ENCODE measurements at places on chromosomes 5 and 9.

DNA sequence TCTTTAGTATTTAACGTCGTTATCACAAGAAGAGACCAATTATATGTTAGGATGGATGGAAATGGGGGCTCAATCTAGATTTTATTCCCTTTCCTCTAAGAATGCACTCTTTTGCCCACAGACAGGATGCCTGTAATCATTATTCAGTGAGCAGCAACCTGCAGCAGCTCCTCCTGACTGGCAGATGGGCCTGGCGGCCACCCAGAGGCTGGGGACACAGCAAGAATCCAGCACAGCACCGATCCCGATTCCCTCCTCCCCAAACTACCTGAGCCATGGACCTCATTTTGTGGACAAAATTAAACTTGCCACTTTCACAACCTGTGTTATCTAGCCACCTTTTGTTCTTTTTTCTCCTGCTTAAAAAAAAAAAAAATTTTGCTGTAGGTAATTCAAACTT, 101.0 kb downstream of the USP20 start:
- no peak for DNase-seq

DNA sequence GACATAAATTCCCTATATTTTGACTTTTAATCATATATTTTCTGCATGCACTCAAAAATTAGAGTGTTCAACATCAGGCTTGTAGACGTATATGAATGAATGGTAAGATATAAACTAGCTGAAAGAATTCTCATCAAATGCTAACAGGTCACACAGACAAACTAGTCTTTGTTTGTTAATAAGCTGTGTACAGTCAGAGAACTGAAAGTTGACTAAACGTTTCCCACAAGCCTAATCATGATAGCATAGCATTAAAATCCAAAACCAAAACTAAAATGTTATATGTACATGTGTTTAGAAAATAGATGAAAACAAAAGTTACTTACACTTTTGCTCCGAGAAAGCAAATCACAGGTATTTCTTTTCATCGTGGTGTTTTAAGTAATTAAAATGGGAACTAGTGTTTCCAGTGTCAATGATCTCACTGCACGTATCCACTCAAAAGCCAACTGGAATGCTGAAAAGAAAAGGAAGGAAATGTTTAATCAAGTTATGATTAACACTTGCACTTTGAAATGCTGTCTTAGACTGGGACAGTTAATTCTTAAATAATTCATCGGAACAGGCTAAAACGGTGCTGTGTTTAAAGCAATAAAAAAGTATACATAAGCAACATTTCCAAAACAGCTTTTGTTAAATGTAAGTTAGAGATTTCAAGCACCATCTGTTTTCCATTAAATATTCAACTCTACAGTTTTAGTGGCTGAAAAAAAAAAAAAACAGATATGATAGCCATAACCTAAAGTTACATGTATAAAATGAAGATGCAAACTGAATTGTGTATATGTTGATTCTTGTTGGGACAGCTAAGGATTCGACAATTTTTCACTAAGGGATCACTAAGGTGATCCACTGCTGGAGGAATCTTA, 291.9 kb upstream of the PDE4D start:
- no peak for DNase-seq

DNA sequence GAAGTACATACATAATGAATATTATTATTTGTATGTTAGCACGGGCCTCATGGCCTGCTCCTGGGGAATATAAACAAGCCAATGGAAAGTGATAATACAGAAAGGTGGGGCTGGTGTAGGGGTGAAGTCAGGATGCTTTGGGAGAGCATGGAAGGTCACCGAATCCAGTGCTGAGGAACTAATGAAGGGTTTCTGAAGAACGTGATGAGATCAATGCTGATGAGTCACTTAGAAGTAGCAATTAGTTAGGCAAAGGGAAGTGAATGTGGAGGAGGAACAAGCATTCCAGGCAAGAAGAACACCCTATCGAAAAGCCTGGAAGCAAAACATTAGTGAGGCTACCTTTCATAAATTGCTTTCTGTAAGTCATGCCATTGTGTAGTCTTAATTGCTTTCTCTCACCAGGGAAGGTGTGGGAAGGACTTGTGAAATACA, 2.1 kb downstream of the ANXA1 start:
- no peak for DNase-seq

DNA sequence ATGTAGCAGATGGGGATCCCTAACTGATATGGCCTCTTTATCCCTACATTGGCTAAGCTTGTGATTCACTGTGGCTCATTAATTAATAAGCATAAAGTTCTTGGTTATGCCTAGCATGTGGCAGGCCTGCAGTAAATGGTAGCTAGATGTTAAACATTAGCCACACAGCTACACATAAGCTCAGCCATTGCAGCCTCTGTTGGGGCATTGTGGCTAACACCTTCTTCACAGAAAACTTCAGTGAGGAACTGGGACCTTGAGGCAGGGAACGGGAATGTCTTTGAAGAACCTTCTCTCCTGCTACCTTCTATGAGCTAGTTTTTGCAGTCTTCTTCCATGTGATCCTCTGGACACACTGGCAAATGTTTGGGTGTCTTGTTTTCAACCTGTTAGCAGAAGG, 338.2 kb downstream of the NTRK2 start:
- DNase-seq: no peak

DNA sequence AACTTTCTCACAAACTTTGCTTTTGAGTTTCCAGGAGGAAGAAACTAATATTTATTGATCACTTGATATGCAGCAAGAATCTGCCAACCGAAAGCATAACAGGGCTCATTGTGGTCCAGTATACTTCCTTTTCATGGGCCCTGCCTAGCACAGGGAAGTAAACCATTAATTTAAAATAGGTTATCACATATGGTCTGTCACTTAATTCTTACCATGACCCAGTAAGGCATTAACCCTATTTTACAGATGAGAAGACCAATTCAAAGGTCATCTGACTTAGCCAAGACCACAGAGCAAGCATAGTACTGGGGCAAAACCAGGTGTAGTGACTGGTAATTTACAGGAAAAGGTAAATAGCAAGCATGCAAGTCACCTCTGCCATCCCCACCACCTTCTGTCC, 336.9 kb upstream of the DMAC1 start:
- no peak for DNase-seq

DNA sequence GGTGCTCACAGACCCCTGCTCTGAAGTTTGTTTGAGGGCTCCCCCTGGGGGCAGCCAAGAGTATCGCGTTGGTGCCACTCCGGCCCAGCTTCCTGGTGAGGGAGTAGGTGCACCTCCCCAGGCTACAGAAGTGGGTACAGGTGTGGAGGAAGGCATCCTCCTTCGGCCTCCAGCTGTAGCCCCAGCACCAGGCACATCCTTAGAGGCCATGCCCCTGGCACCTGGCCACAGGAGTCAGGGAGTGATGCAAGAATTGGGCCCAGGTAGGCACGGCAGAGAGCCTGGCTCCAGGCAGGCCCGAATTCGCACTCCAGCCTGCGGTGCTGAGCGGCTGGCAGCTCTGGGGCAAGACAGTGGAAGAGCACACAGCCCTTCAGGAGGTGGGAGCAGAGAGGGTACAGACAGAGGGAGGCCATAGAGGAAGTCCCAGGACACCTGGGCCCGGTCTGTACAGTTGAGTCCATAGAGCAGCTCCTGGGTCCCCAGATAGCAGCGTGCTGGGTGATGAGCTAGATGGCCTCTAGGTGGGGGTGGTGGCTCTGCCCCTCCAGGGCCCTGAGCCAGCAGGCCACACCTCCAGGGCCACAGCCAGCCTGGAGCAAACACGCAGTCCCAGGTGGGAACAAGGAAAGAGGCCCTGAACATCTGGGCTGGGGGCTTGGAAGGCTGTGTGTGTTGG, 2.4 kb downstream of the SAPCD2 start:
- peak; percentile 74 for DNase-seq

GRCh38 chr9:114110180-114110579, 11.1 kb upstream of the KIF12 start:
- DNase-seq: no peak

- no peak for DNase-seq
Observed at GRCh38 chr5:65441800-65442199, 39.9 kb downstream of the ADAMTS6 start.

DNA sequence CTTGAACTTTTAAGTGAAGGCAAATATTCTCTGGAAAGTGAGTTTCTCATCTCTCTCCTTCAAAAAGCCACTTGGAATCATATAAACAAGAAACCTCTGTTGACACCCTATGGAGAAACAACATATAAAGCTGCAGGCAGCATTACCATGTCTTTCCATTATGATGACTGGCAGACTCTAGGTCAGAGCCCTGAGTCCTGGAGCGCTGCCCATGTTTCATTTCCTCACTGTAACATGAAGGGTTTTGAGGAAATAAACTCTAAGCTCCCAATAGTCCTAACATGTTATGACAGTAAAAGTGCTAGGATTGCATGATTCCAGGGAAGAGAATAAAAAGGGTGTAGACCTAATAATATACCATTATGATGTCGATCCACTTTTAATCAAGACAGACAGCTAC, 220.6 kb downstream of the CTNND2 start:
- no peak for DNase-seq
